ENCODE measurements at places on chromosomes 4 and X. TPM values are rescaled to one million over a fixed set of nuclear protein-coding genes. Genes with fewer than 3 reads are reported as not detected.

Gene ANXA3
- 60.1 TPM for total RNA-seq

Gene EREG
- total RNA-seq = 18.5 TPM

Gene FABP2
- total RNA-seq = not detected

Gene MAGEB18
- total RNA-seq = not detected

Gene DIPK2B
- not detected for total RNA-seq

Gene VCX
- total RNA-seq = not detected

Gene SPANXB1
- 2.5 TPM for total RNA-seq

Gene STIM2
- total RNA-seq = 11.3 TPM

Gene CFAP97
- total RNA-seq = 12.8 TPM

Gene ARHGEF9
- 4.1 TPM for total RNA-seq

Gene PCDH11X
- total RNA-seq = not detected

Gene GABRG1
- total RNA-seq = not detected

Gene HTN3
- not detected for total RNA-seq

Gene HPGDS
- total RNA-seq = not detected

Gene ASB12
- not detected for total RNA-seq

Gene ASMTL
- 19.6 TPM for total RNA-seq

Gene RTL3
- 0.07 TPM for total RNA-seq

Gene GAGE12J
- not detected for total RNA-seq

Gene SERTM2
- not detected for total RNA-seq

Gene PCDH7
- total RNA-seq = 0.08 TPM

Gene MAGEA9B
- total RNA-seq = not detected

Gene NR3C2
- total RNA-seq = not detected

Gene TMPRSS11E
- not detected for total RNA-seq

Gene SASH3
- not detected for total RNA-seq

Gene SLIT2
- 0.03 TPM for total RNA-seq

Gene SUPT20HL1
- total RNA-seq = not detected

Gene HGFAC
- total RNA-seq = 0.31 TPM

Gene MAGEA3
- 2.8 TPM for total RNA-seq

Gene AIFM1
- total RNA-seq = 70.3 TPM

Gene NAT8L
- total RNA-seq = 8.6 TPM

Gene MAP7D3
- 11.7 TPM for total RNA-seq

Gene MAGEA10
- not detected for total RNA-seq

Gene ARHGAP6
- total RNA-seq = 0.05 TPM

Gene GPR173
- not detected for total RNA-seq

Gene CDKL5
- total RNA-seq = 6.1 TPM

Gene RXFP1
- total RNA-seq = not detected

Gene TIGD4
- total RNA-seq = not detected

Gene PCDH18
- total RNA-seq = not detected

Gene NEUROG2
- total RNA-seq = not detected

Gene PSMD10
- total RNA-seq = 73.3 TPM

Gene LANCL3
- total RNA-seq = not detected

Gene HTN1
- not detected for total RNA-seq

Gene HOPX
- not detected for total RNA-seq

Gene BEX2
- total RNA-seq = 9.2 TPM
